ENCODE measurements at places on chromosomes 1 and 21.
A peak's percentile ranks its signal among the peaks of the same experiment; 100 is the strongest.

- DNase-seq: no peak
Observed at GRCh38 chr1:160548960-160549664, 26.1 kb upstream of the SLAMF6 start.

DNA sequence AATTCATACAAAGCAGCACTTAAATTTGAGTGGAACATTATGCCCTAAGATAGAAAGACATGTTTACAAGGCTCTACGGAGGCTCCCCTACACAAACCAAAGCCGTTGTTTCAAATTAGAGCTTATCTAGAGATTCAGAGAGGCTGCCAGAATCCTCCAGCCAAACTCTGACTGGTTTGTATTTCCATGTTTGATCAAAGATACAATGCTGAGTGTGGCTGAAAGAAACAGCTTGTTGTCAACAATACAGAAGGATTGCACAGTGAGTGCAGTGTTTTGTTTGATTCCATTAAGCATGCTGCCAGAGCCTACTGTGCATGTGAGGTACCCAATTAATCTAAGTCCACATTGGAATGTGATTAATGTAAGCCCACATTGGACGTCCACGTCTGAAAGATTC is 402.7 kb downstream of the DISC1 start:
- DNase-seq: no peak

GRCh38 chr1:78722521-78722920 is 72.9 kb downstream of the IFI44 start:
- DNase-seq: no peak

DNA sequence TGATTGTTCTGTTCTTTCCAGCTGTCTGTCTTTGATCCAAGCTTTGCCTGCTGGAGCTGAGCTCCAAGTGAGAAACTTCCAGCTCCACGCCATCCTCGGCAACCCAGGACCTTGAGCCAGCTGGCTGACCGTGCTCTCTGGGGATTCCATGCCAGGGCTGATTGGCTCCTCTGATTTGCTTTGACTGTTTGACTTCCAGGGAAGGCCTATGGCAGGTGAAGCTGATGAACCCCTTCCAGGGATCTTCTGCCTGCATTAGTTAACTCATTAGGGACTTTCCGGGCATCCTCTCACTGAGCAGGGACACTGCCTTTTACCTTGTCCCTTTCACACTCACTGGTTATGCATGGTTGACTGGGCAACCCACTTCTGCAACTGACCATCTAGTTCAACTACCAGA is 406.1 kb downstream of the RPS6KC1 start:
- DNase-seq: no peak

GRCh38 chr1:181759481-181759880 is 276.2 kb downstream of the CACNA1E start:
- no peak for DNase-seq

GRCh38 chr1:17883136-17883535 is 128.0 kb downstream of the ACTL8 start:
- DNase-seq: no peak

GRCh38 chr21:34602061-34602460 is 12.9 kb downstream of the RCAN1 start:
- no peak for DNase-seq

DNA sequence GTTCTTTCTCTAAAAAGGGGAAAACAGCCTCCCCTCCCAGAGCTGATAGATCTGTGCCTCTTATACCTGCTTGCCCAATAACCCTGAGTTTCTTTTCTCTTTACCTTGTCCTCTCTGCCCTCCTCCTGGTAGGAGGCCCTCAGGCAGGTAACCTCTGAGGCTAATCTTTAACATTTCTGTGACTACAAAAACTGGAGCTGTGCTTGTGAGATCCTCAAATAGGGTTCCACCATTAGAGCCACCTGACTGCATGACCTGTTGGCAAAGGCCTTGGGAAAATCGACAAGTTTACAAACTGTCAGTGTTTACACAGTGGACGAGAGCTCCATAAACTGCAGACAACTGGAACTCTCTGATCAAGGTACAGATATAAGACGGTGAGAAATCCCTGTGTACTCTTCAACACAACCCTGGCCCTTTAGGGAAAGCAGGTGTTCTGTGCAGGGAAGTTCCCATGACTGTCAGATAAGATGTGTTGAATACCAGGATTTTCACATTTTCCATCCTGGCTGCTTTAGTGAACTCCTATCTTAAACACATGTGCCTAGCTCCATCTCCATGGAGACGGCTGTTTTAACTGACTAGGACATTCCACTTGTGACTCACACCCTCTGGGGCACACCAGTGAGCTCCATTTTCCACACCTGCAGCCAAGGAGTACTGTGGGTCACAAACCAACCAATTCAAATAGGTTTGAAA is 38.3 kb downstream of the ECE1 start:
- peak; percentile 94 for DNase-seq
